ENCODE measurements at places on chromosomes 1 and 21. TPM values are rescaled to one million over a fixed set of nuclear protein-coding genes. Genes with fewer than 3 reads are reported as not detected.

Gene PRPF38B
- total RNA-seq, result 13.7 TPM

- no peak for DNase-seq
Observed at GRCh38 chr21:29613021-29613420, 314.3 kb downstream of the BACH1 start.

DNA sequence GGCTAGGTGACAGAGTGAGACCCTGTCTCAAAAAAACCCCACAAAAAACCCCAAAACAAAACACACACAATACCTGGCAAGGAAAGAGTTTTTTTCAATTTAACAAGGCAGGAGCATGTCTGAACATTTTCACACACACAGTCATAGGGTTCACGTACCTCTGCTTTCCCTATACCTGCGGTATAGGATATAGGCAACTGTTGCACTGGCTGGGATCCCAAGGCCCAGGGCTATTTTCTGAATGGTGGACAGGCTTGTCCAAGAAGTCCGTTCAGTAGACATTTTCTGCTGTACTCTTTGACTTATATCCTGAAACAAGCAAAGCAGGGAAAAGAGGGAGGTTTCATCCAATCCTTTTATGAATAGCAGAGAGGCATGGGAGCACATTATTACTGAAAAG, 7.6 kb downstream of the TDRKH start:
- DNase-seq, result no peak

Gene TAF12
- total RNA-seq, result 17.4 TPM

GRCh38 chr1:170807432-170807831, 127.9 kb upstream of the MROH9 start:
- DNase-seq, result peak; percentile 70

Data from A172 (cell line).